Lung (tissue), 17 donors: ENCODE measurements at places on chromosomes 1 and 21. TPM values are rescaled to one million over a fixed set of nuclear protein-coding genes. Genes with fewer than 3 reads are reported as not detected.

The SPRR2E gene
- total RNA-seq: not detected

The TDRKH gene
- total RNA-seq: 11.6 TPM

GRCh38 chr1:159867664-159868026, 5.2 kb upstream of the VSIG8 start:
- DNase-seq: peak; percentile 69

DNA sequence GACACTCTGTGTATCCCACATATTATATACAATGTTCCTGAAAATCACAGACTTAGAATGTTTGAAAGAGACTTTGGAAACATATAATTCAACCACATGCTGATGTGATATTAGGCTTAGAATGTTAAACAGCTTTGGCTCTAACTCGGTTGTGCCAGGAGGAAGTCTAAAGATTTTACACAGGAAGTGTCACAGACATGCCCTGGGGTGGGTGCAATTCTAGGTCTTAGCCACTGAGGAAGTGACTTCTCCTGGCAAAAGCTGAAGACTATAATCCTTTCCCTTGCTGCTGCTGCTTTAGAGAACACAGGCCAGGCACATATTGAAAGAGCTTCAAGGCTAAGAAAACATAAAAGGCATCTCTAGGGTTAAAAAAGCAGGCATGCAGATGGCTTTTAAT, 51.0 kb downstream of the RPL5 start:
- no peak for DNase-seq

GRCh38 chr1:119646521-119647227, 1.4 kb downstream of the ZNF697 start:
- DNase-seq: peak; percentile 32

DNA sequence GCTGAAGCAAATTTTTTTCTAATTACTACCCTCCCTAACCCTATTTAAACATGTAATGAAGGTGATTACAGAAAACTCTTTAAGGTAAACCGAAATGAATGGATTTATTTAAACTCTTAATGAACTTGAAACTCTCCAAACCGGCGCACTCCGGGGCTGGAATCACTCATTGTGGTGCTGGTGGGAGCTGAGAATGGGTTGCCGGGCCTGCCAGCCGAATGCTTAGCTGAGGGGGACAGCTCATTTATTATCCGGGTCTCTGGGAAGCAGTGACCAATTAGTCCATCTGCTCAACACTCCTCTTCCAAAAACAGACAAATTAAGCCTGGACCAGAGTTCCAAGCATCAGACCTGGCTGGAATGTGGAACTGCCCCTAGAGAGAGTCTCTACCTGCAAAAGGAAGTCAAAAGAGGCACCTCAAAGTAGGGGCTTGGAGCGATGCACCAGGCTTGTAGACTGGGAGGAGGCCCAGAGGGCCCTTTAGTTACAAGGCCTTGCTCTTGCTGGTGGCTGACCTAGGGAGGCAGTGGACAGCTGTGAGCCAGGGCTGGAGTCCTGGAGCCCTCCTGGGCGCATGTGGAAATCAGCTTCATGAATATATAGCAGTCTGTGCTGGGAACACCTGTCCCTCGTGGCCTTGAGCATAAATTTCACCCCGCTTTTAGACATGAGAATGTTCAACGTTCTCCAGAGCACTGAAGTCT, 320.7 kb downstream of the AJAP1 start:
- no peak for DNase-seq

DNA sequence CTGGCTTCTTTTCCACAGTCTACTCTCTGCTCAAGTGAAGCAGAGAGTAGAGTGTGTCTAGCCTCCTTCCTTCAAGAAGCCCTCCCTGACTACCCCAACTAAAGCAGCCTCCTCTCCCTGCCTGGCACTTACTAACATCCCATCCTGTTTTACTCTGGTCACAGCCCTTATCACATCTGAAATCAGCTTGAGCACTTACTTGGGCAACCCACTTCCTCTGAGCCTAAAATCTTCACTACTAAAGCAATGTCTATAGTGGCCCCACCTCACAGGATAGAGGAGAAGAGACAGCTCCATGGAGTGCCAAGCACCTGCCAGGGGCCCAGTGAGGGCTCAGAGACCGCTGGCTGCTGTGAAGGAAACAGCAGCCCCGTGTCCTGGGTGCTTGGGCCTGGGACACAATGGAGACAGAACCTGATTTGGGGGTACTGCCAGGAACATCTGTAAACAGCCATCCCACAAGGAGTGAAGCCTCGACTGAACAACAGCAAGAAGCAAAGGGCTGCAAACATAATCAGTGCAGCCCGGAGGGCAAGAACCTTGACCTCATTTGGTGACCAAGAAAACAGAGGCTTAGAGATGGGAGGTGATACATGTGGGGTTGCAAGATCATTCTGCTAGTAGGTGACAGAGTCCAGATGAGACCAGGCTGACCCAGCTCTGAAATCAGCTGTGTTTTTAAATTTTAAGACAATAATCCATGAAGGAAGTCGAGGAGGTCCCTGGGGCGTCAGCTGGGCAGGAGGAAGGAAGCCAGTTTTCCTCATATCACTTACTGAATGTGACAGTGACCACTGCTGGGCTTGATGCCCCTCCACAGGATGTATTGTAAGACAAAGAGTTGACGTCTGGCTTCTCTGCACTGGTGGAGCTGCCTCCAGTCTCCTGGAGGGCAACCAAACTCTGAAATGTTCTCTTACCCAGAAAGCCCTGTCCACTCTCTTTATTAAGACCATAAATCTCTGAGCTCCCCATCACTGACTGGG, 710.6 kb downstream of the MATN1 start:
- DNase-seq: peak; percentile 15
